Activated CD4-positive, alpha-beta T cell treated with anti-CD3 and anti-CD28 coated beads, Interleukin-2, Interleukin-6, amounts not matched to agents 100 ng/mL and 50 ng/mL, durations not matched to agents 16 hours and 8 hours (primary cell): ENCODE measurements at places on chromosomes 7 and 10.

- no peak for DNase-seq
These were observed 537.4 kb upstream of the SORCS1 start for GRCh38 chr10:107701943-107702342.

- no peak for DNase-seq
These were observed 188.6 kb upstream of the PRPS1L1 start for GRCh38 chr7:18216270-18216669.

GRCh38 chr7:48102530-48102929, 13.5 kb downstream of the UPP1 start:
- no peak for DNase-seq

DNA sequence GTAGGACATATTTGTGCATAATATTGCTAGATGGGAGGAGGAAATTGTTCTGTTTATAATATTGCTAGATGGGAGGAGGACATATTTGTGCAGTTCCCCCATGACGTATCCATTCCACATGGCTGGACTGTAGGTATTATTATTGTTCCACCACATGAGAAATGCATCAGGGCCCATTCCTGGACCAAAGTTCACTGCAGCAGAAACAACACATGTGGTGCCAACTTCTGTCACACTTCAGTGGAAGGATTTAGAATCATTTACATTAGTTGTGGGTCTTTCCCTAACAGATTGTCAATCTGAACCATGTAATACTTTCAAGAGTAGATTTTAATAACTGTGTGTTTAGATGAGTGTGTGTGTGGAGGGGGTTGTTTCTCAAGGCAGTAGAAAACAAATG, 32.7 kb upstream of the MACC1 start:
- DNase-seq = no peak

GRCh38 chr7:87473986-87474385, 1.5 kb downstream of the ABCB4 start:
- no peak for DNase-seq

DNA sequence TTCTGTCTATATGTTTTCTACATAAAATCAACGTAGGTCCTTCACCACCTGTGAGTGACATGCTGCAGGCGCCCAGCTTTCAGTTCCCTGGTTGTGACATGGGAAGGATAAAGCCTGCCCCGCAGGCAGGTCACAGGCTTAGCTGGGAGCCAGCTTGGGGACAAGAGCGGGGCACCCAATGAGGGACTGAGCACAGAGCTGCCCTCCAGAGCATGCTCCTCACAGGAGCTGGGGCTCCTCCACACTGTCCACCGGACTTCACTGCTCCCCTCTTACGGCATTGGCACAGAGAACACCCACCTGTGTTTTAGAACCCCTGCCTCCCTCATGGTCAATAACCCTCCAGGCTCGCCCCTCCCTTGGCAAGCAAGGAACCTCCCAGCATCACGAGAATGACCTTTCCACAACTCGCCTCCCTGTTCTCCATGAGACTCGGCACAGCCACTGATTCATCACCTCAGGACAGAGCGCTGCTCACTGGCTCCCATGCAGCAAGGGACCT, 187.1 kb downstream of the TNS3 start:
- no peak for DNase-seq

DNA sequence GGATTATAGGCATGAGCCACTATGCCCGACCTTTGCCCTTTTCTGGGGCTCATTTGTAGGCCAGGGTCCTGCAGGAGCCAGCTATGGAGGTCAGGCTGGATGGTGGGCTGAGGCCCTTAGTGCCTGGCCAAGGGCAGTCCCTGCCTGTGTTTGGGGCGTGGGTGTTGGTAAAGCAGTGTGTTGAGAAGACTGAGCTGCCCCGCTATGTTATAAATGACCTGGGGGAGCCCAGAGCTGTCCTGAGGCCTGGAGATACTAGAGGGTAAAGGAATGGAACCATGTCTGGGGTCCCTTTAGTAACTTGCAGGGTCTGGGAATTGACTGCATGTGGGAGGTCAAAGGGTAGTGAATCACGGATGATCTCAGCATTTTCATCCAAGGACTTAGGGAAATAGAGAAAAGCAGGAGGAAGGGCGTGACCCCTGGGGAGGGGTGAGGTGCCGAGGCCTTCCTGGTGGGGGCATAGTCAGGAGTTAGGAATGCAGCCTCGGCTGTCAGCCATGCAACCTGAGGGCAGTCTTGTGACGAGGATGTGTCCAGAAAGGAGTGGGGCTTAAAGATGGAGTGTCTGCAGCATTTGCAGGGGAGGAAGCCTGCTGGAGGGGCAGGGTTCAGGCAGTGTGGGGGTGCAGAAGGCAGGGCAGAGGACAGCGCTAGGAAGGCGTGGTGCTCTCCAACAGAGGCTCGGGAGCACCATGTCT, 31.5 kb downstream of the TMEM248 start:
- DNase-seq = no peak

DNA sequence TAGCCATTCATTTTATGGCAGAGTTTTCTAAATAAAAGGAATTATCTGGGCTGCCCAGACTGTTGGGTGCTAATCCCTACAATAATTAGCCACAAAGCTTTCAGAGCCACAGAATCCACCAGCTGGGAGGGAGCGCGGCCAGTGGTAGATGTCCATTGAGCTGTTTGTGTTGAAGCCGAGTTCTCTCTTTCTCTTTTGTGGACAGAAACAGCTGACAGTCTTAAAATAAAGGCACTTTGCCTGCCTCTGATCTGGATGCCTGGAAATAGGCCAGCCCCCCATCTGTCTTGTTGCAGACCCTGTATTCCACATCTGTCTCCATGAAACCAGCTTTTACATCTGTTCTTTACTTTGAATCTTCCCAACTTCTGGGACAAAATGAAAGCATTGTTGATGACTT, 66.1 kb downstream of the MTPN start:
- no peak for DNase-seq

GRCh38 chr7:140455743-140456142, 23.6 kb downstream of the MKRN1 start:
- no peak for DNase-seq

DNA sequence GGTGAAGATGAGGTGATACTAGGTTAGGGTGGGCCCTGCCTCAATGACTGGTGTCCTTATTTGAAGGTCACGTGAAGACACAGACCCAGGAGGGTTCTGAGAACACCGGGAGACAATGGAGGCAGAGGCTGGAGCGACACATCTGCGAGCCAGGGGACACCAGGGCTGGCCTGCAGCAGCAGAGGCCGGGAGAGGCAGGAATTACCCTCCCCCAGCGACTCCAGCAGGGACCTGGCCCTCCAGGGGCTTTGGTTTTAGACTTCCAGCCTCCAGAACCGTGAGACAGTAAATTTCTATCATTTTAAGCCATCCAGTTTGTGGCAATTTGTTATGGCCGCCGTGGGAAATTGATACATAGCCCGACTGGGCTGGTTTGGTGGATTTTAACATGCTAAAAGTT, 152.2 kb downstream of the DNAJB6 start:
- no peak for DNase-seq

- DNase-seq = no peak
These were observed 198.4 kb downstream of the DIP2C start for GRCh38 chr10:490891-491571.

- DNase-seq = peak; percentile 38
These were observed 10.4 kb downstream of the CPA2 start for GRCh38 chr7:130276796-130277762.

DNA sequence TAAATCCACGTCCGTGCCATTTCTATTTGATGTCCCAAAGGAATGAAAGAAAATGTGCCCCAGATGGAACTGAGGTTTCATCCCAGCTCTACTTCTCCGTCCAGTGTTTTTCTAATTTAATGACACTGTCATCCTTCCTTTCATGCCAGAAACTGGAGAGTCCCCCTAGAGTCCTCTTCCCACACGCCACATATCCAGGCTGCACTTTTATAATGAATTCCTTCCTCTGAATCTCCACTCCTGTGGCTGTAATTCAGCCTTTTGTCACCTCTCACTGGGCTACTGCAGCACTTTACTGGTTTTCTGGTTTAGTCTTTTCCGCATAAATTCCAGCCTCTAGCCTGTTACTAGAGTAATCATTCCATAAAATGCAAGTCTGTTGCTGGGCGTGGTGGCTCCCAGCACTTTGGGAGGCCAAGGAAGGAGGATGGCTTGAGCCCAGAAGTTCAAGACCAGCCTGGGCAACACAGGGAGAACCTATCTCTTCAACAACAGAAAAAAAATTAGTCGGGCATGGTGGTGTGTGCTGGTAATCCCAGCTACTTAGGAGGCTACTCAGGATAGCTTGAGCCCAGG, 142.6 kb upstream of the RHEB start:
- DNase-seq = no peak

GRCh38 chr7:21373031-21373430, 54.9 kb upstream of the SP4 start:
- no peak for DNase-seq

DNA sequence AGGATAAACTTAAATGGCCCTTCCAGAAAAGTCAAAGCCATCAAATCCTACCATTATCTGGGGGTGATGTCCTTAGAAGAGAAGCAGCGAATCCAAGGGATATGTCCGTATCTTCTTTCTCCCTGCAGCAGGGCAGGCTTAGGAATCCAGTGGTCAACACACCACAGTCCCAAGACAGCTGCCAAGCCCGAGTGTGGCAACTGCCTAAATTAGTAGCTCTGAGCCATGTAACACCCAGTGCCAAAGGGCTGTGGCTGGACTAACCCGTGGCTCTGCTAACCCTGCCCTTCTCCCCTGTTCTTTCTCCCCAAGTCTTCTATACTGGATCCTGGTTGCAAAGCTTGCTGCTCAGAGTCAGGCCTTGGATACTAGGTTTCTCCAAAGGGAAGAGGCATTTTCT, 74.8 kb downstream of the CDK1 start:
- no peak for DNase-seq
